ENCODE measurements at places on chromosomes 12 and 14.

DNA sequence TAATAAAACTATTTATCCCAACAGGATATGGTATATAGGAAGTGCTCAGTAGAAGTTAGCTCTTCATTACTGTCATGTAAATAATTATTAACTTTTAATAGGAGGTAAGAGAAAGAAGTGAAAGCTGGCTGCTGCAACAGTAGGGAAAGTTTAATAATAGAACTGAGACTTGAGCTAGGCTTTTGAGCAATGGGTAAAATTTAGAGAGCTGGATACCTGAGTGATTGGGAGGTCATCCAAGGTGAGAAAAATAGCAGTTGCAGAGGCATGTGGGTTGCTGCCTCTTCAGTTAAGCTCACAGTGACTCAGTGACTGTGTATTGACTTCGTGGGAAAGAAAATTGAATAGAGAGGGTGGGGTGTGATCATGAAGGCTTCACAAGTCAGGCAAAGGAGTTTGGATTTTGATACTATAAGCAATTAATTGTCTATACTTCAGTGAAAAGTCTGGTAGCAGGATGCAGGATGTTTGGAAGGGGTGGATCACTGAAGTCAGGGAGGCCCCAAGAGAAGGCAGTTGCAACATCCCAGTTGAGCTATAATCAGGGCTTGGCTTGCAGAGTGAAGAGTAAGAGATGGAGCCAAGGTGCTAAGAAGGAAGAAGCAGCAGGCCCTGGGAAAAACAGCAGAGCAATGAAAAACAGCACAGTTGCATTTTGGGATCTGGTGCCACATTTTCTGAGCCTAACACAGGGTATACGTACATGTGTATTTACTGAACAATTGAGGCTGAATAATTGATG lies 172.0 kb upstream of the FRMD6 start:
- DNase-seq, result no peak

GRCh38 chr14:100904307-100905087 lies 975 bp upstream of the RTL1 start:
- DNase-seq, result no peak

GRCh38 chr12:89962648-89963047 lies 254.0 kb upstream of the ATP2B1 start:
- no peak for DNase-seq

DNA sequence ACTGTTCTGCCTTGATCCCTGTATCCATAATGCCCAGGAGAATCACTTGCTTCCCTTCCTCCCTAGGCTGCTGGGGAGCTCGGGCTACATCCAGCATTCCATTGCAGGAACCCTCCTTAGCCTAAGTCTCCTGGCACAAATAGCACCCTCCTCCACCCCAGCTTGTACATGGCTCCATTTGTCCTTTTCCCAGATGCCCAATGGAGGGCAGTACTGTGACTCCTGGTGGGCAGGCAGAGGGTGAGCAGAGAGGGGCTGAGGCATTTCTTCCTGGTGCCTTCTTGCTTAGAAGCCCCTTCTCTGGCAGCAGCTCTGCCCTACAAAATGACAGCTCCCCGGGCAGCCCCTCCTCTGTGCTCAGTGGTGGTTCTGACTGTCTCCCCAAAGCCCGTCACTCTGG lies 86.5 kb downstream of the RBM19 start:
- no peak for DNase-seq

GRCh38 chr12:92076101-92076500 lies 69.5 kb downstream of the BTG1 start:
- DNase-seq, result no peak

GRCh38 chr12:19688532-19688931 lies 249.2 kb downstream of the AEBP2 start:
- DNase-seq, result no peak

DNA sequence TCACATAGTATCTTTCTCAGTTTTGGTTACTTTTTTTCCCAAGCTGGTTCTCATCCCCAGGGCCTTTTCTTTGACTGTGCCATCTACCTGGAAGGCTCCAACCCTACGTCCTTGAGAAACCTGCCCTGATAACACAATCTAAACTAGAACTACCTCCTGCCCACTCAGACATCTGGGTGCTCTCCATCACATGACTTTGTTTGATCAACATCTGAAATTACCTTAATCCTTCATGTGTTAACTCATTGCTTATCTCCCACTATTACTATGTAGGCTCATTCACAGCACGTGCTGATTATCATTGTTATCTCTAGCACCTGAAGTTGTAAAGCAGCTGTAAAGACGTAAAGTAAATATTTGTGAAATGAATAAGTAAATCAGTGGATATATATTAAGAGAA lies 784.0 kb downstream of the TMTC2 start:
- no peak for DNase-seq

DNA sequence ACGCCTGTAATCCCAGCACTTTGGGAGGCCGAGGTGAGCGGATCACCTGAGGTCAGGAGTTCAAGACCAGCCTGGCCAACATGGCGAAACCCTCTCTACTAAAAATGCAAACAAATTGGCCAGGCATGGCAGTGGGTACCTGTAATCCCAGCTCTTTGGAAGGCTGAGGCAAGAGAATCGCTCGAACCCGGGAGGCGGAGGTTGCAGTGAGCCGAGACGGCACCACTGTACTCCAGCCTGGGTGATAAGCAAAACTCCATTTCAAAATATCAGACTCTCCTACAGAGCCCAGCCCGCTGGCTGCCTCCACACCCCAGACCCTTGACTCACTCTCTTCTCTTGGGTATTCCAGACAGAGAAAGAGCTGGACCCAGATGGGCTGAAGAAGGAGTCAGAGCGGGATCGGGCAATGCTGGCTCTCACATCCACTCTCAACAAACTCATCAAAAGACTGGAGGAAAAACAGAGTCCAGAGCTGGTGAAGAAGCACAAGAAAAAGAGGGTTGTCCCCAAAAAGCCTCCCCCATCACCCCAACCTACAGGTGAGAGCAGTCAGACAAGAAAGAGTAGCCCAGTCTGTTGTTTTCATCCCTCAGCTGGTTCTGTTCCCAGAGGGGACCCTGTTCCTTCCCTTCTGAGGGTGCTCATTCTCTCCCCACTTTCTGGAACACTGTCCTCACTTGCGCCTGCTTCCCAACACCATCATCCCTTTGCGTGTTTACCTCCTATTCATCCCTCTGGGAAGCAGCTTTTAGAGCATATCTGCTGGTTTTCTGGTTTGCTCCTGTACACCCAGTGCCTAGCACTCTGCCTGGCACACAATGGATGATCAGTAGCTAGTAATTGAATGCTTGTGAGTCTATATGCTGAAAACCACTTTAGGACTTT lies 19.7 kb downstream of the AGAP2 start:
- DNase-seq, result no peak

DNA sequence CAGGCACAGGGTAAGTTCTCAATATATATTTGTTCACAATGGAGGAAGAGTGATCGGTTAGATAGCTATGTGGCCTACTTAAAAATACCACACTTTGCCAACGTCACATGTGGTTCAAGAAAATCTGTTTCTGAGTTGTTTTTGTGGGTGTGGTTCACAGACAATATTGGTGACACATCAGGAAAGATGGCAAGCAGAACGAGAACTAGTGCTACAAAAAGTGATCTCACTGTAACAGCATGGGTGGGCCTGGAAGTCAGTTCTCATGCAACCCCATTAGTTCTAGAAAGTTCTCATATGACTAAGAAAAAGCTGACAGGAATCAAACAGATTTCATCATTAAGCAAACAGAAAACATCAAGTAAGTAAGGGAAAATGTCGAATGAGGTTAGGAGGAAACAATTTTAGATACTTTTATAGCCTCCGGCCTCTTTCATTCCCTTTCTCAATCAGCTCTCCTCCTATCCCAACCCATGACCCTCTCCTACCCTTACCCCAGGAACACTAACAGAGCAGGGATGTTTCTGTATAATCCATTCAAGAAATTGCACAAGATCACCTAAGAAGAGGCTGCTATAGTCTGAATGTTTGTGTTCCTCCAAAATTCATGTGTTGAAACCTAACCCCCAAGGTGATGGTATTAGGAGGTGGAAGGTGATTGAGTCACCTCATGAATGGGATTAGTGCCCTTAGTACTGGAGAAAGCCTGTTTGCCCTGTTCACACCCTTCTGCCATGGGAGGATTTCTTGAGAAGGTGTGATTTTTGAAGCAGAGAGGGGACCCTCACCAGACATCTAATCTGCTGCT lies 15.5 kb upstream of the NTN4 start:
- peak; percentile 12 for DNase-seq

DNA sequence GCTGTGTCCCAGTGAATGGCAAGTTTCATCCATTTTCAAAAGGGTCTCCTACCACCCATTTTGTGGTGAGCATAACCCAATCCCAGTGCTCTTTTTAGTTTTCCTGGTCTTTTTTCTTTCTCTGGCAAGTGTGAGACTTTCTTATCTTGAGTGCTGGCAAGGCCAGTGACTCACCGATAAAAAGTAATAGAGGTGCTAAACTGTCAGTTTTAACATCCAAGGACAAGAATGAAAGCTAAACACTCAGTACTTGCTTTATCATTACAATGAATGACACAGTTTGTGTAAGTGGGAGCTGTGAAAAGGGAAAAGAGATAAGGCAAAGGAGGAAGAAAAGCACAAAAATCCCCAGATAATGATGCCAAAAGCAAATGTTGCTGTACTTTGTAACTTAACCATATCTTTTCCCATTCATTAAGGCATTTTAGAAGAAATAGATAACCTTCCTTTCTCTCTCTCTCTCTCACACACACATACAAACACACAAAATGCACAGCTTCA lies 4.9 kb upstream of the LRIG3 start:
- no peak for DNase-seq

GRCh38 chr12:32334371-32334777 lies 65.0 kb upstream of the FGD4 start:
- no peak for DNase-seq

- no peak for DNase-seq
These were observed 167.1 kb downstream of the TSPAN9 start for GRCh38 chr12:3244219-3244750.

- no peak for DNase-seq
These were observed 50.5 kb downstream of the FAM222A start for GRCh38 chr12:109764123-109764522.

DNA sequence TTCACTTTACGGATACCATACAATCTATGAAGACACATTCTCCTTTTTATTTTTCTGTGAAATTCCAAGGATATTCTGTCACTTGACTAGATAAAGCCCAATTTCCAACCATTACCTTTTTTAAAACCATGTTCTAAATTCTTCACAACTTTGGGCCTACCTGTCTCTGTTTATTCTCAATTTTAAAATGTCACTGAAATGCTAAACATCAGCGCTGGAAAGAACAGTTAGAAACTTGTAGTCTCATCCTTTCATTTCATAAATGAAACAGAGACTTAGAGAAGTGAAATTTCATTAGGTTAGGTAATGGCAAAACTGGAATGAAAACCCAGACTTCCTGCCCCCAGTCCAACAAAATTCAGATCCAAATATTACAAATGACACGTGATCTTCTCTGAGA lies 396.2 kb downstream of the CCDC91 start:
- peak; percentile 28 for DNase-seq

- DNase-seq, result no peak
These were observed 42.6 kb downstream of the KRT80 start for GRCh38 chr12:52149182-52149641.

Measured in suppressor macrophage treated with lipopolysaccharide for 4 hours (primary cell).